Camera-type eye (tissue), 1 donor: ENCODE measurements at places on chromosomes 4 and X. TPM values are rescaled to one million over a fixed set of nuclear protein-coding genes. Genes with fewer than 3 reads are reported as not detected.

Gene USP51
- 9.1 TPM for total RNA-seq

Gene ASB11
- total RNA-seq: 2.0 TPM

Gene TMEM255A
- total RNA-seq: 3.4 TPM

Gene RS1
- total RNA-seq: 39.0 TPM

Gene IL21
- total RNA-seq: not detected

Gene SPIN4
- 21.0 TPM for total RNA-seq

Gene CCNB3
- 10.1 TPM for total RNA-seq

Gene CDKN2AIP
- 34.6 TPM for total RNA-seq
